ENCODE measurements at places on chromosomes 2 and 18.

- DNase-seq: peak; percentile 70
Observed at GRCh38 chr2:206983161-206983859, 44.0 kb downstream of the CPO start.

GRCh38 chr18:64238076-64238475 lies 89.2 kb upstream of the LINC00305 start:
- no peak for DNase-seq

GRCh38 chr2:178731300-178731699 lies 75.9 kb downstream of the TTN start:
- no peak for DNase-seq

DNA sequence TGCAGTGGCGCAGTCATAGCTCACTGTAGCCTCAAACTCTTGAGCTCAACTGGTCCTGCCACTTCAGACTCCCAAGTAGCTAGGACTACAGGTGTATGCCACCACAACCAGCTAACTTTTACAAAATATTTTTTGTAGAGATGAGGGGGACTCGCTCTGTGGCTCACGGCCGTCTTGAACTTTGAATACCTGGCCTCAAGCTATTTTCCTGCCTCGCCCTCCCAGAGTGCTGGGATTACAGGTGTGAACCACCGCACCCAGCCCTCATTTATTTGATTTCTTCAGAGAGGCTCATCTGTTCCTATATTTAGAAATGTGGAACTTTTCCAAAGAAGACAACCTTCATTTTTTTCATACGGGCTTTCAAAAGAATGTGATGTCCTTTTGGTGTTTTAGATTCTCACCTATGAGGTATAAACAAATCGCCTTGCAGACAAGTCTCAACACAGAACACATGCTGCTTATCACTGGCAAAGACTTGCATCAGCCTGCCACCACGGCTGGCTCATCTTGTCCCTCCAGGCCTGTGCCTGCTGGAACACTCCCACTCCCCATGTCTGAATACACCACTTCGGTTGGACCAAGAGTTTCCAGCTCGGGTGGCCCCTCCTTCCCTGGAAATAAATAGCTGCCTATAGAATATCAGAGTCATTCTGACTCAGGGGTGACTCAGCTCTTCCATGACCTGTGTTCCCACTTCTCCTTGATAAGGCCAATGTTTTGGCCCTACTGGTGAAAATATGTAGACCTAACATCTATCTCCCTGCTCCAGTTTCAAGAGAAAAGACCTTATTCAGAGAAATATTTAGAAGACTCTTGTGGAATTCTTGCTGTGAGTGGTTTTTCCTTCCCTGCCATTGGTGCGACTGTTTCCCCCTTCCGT lies 202.6 kb downstream of the TGIF1 start:
- peak; percentile 97 for DNase-seq

DNA sequence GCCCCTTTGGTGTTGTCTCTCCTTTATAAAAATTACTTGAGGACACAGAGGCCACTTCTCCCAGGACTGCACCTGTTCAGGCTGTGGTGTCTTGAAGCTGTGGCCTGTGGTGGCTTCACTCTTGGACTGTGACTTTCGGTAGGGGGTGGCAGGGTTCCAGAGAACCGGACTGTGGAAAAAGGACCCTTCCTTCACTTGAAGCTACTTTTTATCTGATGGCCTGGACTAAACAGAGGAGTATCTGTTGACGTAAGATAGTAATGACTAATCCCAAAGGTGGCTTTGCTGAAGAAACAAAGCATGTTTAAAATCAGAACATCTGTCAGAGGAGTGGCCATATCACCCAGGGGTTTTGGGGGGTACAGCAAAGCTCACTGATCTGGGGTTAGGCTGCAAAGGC lies 60.8 kb downstream of the CENPO start:
- DNase-seq: peak; percentile 27

DNA sequence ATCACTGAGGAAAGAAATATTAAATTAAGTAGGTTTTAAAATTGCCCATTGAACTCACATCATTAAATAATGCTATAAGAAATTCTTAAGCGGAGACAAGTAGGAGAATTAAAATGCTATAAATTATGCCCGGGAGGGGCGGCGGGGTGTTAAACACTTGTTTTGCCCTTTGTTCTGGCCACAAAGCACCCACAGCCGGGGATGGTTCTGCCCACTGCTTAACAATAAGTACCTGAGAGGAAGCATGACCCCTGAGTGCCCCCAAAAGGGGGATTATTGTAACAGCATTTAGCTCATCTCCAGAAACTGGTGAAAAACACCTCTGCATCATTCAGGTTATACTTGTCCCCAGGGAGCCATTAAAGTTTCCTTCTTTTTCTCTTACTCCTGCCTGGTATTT lies 332.7 kb upstream of the POU3F3 start:
- no peak for DNase-seq

DNA sequence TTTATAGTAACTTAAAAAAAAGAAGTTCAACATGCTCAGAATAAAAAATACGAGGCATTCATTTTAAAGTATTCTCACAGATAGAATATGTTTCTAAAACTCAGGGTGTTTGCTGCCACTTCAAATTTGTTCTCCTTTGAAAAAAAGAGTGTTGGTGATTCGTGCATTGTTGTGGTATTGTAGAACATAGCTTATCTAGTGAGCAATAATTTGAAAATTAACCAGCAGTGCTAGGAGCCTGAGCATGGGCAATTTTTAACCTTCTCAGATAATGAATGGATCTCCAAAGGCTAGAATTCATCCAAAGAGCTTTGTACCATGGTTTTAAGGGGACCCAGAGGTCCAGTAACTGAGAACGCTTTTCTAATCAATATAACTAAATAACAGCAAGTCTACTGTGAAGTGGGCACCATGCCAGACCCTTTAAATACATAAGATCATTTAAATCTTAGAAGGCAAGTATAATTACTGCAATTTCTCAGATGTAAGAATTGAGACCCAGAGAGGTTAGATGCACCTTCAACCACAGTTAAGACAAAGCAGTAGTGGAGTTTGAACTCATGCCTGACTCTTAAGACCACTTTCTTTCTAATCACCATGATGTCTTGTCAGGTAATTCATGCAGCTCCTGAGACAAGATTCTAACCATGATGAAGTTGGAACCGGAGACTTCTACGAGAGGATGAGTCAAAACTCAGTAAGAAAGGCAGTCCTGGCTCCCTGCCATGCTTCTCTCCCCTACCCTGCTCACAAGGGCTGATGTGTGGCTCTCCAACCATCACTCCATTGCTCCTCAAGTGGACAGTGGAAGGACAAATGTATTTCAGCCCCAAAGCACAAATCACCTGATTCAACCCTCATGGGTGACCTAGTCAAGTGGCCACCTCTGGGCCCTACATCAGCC lies 3.4 kb downstream of the CYRIA start:
- DNase-seq: peak; percentile 82

GRCh38 chr2:1886405-1886992 lies 142.2 kb upstream of the PXDN start:
- peak; percentile 66 for DNase-seq

GRCh38 chr2:36165132-36165531 lies 190.4 kb upstream of the CRIM1 start:
- no peak for DNase-seq

DNA sequence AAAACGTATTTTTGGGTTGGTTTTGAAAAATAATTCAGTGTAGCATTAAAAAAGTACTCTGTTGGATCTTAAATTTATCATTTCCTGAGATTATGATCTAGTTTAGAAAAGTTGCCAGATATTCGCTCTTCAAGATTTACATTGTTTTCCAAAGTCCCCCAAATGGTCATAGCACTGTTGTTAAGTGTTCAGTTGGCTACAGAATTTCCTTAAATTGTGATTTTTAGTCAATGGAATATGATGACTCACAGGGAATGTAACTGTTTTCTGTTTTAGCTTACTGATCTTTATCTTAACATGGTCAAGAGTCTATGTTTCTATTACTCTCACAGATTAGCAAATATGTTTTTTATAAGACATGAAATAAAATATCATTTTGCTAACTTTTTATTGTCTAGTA lies 23.2 kb downstream of the PLCL1 start:
- no peak for DNase-seq

DNA sequence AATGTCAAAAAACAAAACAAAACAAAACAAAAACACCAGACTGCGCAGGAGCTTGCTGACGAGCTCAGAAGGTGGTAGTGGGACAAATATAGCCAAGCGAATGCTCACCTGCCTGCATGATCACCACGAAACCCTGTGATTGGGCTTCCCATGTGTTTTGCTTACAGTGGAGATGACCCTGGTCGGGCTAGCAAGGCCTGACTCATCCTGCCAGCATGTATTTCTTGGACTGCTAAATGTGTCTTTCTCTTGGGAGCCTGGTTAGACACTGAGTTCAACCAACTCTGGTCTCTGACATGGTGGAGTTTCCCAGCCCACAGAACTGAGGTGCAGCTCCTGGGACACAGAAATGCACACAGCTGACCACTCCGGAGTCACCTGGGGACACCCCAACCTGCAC lies 30.7 kb upstream of the DUSP2 start:
- DNase-seq: peak; percentile 55

- DNase-seq: no peak
Observed at GRCh38 chr2:100427111-100427510, 9.6 kb upstream of the CHST10 start.

GRCh38 chr2:128522829-128523228 lies 204.2 kb upstream of the HS6ST1 start:
- no peak for DNase-seq

- no peak for DNase-seq
Observed at GRCh38 chr2:85806358-85807118, 52.7 kb downstream of the ATOH8 start.
